Muscle of back (tissue), 13 donors: ENCODE measurements at places on chromosomes 16 and 17.

DNA sequence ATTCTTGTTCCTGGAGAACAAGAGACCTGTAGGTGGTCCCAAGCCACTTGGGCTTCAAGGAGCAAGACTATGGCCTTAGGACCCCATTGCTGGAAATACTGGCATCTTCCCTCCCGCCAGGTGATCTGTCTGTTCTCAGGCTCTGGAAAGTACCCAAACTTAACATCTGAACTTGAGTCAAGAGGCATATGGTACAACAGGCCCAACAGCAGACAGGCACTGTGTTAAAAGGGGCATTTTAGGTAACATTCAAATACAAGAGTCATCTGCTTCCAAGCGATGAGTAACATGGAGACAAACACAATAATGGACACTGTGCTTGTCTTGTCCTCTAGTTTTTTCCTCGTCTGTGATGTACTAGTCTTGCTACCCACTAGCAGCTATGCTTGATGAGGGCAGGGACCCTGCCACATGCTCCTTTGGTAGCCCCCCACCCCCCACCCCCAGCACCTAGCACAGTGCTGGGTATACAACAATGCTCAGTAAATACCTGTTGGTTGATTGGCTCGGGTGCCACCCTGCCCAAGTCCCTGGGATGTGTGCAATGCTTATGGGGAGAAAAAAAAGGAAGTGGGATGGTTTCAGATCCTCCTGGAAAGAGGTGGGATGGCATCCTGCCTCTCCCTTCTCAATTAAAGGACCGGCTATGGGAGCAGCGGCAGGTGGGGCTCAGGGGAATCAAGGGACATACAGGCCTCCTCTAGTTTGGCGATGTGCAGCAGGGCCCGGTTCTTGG is 19.4 kb downstream of the CSF3 start:
- no peak for DNase-seq

GRCh38 chr16:22665048-22665797 is 148.7 kb upstream of the HS3ST2 start:
- no peak for DNase-seq

DNA sequence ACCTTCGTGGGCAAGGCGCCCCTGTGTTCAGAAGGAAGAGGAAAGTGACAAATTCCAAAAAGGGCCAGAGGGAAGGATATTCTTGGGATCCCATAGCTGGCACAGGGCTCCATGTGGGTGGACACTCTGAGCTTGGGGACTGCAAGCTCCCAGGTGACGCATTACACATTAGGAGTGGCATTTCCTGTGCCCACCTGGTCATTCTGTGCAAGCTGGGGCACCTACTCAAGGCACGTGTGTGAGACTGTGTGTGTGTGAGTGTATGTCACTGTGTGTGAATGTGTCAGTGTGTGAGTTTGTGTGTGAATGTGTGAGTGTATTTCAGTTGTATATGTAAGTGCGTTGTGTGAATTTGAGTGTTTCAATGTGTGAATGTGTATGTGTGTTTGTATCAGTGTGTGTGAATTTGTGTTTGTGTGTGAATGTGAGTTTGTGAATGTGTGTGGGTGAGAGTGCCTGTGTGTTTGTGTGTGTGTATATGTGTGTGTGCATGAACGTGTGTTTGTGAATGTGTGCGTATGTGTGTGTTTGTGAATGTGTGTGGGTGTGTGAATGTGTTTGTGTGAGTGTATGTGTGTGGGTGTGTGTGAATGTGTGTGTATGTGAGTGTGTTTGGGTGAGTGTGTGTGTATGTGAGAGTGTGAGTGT is 1.6 kb upstream of the CD300A start:
- DNase-seq = no peak

DNA sequence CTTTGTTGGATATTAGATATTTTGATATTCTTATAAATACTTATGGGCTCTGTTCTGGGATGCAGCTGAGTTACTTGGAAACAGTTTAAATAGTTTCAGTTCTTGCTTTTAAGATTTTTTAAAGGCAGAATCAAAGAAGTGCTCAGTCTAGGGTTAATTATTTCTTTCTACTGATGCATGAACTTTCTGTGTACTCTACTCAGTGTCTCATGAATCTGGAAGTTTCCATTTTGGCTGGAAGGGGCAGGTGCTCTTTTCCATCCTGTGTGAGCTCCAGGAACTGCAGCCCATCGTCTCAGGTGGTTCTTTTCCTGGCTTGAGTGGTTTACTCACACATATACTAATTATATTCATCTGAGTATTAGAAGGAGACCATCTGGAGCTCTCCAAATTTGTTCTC is 61.1 kb upstream of the CPHXL start:
- no peak for DNase-seq

- DNase-seq = no peak
Measured at GRCh38 chr17:50466371-50467113, 2.1 kb downstream of the CHAD start.

GRCh38 chr17:58377661-58378060 is 25.7 kb upstream of the SUPT4H1 start:
- no peak for DNase-seq

- peak; percentile 19 for DNase-seq
Measured at GRCh38 chr16:51577621-51578303, 426.7 kb upstream of the SALL1 start.

GRCh38 chr17:57809879-57810278 is 40.0 kb downstream of the MRPS23 start:
- no peak for DNase-seq

GRCh38 chr17:70434536-70435490 is 265.5 kb downstream of the KCNJ2 start:
- no peak for DNase-seq

GRCh38 chr17:17737961-17738894 is 57.0 kb downstream of the RAI1 start:
- no peak for DNase-seq

DNA sequence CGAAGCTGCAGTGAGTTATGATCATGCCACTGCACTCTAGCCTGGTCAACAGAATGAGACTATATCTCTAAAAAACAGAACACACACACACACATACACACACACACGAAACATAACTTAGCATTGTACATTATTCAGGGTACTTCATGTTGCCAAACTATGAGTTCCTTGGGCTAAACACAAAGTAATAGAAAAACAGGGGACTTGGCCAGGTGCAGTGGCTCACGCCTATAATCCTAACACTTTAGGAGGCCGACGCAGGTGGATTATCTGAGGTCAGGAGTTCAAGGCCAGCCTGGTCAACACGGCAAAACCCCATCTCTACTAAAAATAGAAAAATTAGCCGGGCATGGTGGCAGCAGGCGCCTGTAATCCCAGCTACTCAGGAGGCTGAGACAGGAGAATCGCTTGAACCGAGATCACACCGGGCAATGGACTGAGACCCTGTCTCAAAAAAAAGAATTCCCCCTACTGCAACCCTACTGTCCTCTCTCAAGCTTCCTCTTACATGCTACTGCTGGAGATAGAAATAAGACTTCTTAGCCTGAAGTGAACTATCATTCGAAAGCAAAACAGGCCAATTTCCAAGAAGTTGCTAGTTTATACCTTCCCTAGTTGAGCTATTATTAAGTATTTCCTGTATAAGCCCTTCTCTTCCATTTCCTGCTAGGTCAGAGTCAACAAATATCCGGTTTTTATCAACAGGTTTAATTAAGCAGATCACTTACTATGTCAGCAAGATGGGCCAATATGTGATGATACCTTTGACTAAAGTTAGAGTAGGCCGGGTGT is 7.2 kb downstream of the LSM12 start:
- DNase-seq = no peak

DNA sequence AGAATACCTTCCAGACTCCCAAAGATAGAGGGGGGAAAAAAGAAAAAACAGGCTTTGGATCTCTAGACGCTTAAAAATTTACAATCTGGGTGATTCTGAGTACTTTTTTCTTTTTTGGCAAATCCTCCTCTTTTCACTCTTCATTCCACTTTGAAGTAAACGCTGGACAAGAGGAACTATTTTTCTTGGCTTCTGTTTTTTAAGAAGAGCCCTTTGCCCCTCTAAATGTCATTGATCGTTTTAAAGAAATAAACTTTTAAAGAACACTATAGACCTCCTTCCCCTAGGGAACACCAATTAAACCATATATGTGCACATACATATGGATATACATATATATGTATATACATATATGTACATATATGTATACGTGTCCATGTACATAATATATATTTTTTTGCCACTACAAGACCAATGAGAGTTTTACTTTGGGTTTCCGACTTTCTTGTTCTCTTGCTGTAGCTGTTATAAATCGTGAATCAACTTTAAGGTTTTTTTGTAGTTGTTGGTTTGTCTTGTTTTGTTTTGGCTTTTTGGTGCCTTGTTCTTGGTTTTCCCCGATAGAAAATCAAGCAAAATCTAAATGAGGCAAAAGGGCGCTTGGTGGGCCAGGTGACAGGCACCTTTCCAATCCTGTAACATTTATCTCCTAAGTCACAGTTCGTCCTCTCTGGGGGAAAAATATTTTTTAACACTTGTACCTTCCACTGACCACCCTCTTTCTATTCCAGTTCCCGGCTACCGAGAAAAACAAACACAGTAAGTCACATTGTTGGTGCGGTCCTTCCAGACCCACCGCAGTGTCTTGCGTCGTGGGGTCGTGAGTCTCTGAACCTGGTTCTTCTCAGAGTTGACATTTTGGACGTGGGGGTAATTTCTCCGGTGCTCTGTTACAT is 4.4 kb downstream of the FOXF1 start:
- no peak for DNase-seq

GRCh38 chr17:17845046-17845775 is 8.4 kb upstream of the SREBF1 start:
- DNase-seq = no peak

DNA sequence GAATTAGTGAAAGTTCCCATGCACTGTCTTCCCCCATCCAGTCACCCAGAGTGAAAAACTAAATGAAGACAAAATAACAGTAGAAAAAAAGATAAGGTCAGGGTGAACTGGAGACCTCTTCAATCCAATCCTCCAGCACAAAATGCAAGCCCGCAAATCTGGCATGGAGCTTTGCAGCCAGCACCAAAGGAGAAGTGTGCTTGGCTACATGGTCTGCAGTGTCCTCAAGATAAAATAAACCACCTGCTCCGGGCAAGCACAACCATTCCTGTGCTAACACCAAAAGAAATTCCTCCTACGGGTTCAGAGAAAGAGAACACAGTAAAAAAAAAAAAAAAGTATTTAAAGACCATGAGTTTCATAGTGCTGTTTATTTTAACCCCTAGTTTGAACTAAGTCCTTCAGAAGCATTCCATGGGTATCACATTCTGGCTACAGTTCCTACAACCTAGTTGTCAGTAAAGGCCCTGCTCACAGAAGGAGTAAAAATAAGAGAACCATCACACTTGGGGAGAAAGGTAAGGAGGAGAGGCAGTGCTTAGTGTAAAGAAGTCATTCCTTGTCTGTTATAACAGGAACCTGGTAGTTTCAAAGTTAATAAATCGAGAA is 109.1 kb downstream of the GAS7 start:
- DNase-seq = no peak

DNA sequence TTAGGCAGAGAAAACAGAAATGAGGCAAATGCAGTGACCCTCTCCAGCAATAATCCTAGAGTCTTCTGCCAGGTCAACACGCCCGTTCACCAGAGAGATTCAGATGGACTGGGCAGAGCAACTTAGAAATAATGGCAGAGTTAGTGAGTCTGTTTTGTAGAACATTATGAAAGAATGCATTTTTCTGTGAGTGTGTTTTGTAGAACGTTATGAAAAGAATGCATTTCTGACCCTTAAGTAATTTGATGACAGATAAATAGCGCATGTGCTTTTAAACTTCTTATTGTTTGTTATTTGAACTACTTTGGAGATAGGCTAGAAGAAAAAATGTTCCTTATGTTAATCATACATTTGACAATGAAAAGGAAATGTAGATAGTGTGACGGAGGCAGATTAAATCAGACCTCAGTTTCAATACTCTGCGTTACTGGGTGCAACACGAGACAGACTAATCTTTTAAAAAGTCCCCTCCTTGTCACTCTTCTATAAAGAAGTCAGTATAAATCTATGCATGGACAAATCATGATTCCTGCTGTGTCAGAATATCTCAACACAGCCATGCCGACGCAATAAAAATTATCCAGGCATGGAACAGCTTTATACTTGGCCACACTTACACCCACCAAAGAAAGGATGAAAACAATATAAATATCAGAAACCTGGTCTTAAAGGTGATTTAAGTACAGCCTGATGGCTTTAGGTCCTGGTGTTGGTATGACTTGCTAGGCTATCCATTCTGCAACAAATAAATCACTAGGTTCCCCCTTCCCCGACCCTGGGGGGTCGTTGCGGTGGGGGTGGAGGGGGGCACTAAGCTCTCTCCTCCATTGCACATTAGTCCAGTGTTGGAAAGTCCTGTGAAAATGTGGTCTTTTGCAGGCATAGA is 47.8 kb downstream of the MARCHF10 start:
- no peak for DNase-seq

DNA sequence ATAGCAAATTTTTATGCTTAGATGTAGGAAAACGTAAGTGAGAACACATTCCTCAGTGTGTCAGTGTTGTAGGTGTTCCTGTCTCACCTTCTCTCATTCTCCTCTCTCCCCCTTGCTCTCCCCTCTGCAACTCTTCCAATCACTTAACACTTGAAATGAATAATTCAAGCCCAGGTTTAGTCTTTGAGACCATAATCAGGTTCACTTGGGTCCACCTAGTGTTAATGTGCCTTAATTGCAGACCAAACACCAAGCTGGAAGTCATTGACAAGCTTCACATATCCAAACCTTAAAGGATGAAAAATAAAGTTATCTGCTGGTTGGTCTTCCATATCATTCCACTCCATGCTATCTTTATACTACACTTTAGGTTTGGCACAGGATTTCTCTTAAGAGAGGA is 37.0 kb downstream of the STXBP4 start:
- DNase-seq = no peak

- peak; percentile 77 for DNase-seq
Measured at GRCh38 chr17:64679710-64680216, 17.7 kb upstream of the SMURF2 start.

- no peak for DNase-seq
Measured at GRCh38 chr17:41939693-41940090, 9.3 kb downstream of the ODAD4 start.

DNA sequence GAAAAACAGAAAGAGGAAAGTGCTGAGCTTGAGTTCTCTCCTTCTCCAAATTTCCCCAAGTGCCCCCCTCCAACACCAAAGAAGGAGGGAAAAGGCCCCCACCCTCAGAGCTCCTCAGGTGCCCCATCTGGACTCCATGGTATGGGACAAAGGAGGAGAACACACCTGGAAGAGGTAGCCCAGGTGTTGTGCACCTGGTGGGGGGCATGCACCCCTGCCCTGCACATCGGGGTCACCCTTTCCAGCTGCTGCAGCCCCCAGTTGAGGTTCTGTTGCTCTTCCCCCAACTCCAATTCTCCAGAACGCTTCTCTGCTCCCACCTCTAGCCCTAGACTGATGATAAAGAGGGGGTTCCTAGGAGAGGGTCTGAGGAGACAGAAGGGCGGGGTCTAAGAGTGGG is 3.0 kb upstream of the COL1A1 start:
- DNase-seq = no peak

DNA sequence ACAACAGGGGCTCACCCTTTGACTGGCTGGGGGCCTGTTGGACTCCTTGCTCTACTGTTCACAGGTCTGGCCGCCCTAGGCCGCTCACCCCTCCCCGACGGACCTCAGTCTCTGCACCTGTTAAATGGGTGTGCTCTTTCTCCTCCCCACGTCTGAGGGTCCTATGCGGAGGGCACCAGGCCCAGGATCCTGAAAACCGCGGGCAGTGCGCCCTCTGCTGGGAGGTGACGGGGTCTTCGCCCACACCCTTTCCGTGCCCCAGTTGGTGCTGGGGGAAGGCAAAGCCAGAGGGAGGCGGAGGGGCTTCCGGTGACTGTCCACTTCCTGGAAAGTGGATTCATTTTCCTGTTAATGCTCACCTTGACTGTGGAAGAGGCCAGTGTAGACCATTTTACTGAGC is 1010.9 kb downstream of the KCNJ18 start:
- DNase-seq = no peak

GRCh38 chr17:28702752-28703150 is 8.9 kb downstream of the PROCA1 start:
- DNase-seq = no peak
